Right ventricle myocardium superior (tissue), 1 donor: ENCODE measurements at places on chromosomes 11 and 22. TPM values are rescaled to one million over a fixed set of nuclear protein-coding genes. Genes with fewer than 3 reads are reported as not detected.
A peak's percentile ranks its signal among the peaks of the same experiment; 100 is the strongest.

DNA sequence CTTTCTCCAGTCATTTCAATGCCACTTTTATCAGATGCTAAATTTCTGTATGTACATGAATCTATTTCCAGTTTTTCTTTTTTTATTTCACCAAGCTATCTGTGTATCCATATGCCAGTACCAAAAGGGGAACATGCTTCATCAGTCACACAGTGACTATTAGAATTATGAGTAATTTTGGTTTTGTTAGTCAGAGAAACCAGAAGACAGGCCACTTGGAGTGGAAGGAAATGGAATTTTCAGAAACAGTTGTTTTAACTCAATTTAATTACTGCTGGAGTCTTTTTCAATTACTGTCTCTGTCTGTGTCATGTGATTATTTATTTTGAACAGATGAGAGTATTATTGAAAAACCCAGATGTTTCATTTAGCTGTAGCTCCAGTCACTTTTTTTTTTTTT is 84.6 kb upstream of the ANO3 start:
- no peak for DNase-seq

DNA sequence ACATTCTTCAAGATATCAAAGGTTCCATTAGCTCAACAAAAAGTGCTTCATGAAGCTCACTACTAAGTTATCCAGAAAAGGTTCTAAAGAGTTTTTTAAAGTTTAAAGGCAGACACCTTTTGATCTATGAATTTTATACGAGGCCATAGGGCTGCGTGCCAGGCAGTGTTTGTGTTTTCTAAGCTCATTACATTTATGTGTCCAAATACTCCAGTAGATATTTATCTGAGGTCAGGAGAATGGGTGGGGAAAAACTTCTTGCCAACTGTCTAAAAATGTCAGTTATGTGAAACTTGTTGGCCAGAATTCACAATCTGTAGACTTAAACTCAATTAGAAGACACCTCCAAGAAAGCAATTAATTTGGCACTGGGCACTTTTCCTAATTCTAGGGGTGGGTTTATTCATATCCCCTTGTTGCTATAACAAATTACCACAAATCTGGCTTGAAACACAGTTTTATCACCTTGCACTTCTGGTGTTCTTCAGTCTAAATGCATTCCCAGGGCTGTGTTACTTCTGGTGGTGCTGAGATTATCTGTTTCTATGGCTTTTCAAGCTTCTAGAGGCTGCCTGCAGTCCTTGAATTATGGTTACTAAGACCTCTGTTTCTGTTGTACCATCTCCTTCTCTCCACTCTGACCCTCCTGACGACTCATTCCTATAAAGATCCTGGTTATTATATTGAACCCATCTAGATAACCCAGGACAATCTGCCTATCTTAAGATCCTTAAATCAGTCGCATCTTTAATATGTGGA is 1030.4 kb upstream of the CNTN5 start:
- DNase-seq: no peak

DNA sequence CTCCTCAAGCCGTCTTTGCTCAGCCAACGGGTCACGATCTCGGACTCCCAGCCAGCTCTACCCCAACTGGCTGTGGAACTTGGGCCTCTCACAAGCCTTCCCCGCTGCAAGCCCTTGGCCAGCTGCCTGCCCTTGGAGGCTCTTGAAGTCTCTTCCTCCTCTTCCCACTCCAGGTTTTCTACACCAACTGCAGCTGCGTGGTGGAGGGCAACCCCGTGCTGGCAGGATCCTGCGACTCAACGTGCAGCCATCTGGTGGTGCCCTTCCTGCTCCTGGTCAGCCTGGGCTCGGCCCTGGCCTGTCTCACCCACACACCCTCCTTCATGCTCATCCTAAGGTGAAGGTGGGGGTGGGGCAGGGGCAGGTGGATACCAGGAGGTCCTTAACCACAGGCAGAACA is 40.5 kb upstream of the TPBGL start:
- DNase-seq: peak; percentile 81

DNA sequence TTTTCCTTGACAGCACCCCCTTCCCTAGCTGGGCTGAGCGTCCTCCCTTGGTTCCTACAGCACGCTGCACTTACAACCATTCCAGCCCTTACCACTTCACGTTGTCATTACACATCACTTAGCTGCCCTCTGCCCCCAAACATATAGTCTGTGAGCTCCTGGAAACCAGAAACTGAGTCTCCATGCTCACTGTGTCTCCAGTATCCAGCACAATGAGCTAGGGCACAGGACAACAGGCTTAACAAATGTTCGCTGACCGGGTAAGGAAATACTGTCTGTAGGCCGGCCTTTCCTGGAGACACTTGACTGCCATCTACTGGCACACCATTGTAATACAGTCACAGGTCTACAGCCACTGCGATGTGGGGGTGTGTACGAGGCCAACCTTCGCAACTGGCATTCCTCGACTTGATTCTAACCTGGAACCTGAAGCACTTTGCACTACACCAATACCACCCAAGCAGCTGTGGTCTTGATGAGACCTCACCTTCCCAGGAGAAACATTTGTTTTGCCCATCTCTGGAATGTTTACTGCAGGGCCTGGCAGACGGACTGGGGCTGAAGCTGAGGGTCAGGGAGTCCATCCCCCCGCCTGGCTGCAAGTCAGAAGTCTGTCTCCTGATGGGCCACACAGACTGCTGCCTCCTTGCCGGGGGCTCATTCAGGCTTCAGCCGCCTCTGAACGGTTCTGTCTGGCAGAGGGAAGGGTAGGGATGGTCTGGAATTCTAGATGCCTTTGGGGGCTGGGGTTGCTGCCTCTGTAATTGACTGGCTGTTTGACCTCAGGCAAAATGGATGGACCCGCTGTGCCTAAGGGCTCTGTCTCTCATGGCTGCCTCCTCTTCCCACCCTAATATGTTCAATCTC is 72.0 kb downstream of the SYN3 start:
- peak; percentile 52 for DNase-seq

DNA sequence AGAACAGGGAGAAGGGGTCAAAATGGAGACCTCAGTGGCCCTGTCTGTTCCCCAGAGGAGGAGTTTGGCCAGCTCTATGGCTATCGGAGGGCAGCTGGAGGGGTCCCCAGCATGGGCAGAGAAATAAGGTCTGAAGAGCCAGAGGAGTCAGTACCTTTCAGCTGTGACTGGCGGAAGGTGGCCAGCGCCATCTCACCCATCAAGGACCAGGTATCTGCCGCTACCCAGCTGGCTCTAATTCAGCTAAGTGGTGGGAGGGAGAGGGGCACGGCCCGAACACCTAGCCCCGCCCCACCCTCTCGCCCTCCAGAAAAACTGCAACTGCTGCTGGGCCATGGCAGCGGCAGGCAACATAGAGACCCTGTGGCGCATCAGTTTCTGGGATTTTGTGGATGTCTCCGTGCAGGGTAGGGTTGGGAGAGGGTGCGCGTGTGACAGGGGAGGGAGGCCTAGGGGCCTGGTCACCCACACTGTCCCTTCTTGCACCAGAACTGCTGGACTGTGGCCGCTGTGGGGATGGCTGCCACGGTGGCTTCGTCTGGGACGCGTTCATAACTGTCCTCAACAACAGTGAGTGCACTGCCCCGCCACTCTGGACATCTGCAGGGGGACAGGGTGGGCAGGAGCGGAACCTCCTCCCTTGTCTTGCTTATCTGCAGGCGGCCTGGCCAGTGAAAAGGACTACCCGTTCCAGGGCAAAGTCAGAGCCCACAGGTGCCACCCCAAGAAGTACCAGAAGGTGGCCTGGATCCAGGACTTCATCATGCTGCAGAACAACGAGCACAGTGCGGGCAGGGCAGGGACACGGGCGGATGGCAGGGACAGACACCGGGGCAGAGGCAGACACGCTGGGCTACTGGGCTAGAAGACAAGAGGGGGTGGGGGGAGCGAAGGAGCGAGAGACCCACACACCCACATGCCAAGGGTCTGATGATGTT is 2.8 kb downstream of the CTSW start:
- DNase-seq: peak; percentile 14

DNA sequence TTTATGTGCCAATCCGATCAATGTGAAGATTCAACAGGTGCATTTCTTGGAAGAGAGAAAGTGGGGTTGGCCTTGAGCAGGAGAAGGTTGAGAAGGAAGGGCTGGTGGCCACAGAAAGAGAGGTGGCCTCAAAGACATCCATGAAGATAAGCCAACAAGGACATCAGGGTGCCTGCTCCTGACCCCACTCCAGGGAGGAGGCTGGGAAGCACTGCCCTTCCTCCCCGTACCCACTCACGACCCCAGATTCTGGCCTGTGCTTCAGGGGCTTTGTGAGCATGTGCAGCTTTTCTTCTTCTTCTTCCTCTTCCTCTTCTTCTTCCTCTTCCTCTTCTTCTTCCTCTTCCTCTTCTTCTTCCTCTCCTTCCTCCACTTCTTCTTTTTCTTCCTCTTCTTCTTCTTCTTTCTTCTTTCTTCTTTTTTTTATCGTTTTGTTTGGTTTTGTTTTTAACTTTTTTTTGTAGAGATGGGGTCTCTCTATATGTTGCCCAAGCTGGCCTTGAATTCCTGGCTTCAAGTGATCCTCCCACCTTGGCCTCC is 30.3 kb downstream of the DKK3 start:
- DNase-seq: no peak

LPXN gene
- 3.1 TPM for total RNA-seq

DEFB131B gene
- not detected for total RNA-seq

GGA1 gene
- total RNA-seq: 22.3 TPM

SSTR3 gene
- total RNA-seq: not detected

PLA2G3 gene
- total RNA-seq: not detected

BMAL1 gene
- 9.8 TPM for total RNA-seq
